ENCODE measurements at places on chromosomes 13 and 19. TPM values are rescaled to one million over a fixed set of nuclear protein-coding genes. Genes with fewer than 3 reads are reported as not detected.

ZNF888 gene
- 6.0 TPM for total RNA-seq

DNA sequence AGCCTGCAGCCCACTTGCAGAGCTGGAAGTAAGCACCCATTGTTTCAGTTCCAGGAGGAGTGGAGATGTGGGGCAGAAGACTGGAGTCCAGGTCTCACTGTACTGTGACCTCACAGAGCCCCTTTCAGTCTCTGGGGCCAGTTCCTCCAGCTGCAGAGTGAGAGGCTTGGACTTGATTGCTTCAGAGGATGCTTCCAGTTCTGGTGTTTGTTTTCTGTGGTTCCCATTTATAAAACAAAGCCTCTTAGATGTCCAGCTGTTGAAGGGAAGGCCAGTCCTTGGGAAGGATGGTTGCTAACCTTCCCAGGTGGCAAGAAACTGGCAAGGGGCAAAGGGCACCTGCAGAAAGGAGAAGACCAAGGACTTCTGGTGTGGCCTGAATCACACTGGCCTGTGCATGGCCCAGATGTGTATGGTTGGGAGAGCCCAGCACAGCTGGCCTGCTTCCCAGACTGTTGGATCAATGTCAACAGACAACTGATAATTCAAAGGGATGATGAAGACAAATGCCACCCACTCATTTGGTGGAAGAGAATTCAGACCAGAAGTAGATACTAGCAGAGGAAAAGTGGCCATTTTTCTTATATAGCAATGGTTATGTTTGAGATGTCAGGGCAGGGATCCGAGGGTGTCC lies 218.5 kb downstream of the ZNF536 start:
- H3K4me1 ChIP-seq = peaks cover 6% of the 10 kb centered on the region
- no peaks in the 10 kb centered on the region for H3K36me3 ChIP-seq
- no peak overlapping the region for H3K27ac ChIP-seq
- H3K4me3 ChIP-seq = no peak overlapping the region

DNA sequence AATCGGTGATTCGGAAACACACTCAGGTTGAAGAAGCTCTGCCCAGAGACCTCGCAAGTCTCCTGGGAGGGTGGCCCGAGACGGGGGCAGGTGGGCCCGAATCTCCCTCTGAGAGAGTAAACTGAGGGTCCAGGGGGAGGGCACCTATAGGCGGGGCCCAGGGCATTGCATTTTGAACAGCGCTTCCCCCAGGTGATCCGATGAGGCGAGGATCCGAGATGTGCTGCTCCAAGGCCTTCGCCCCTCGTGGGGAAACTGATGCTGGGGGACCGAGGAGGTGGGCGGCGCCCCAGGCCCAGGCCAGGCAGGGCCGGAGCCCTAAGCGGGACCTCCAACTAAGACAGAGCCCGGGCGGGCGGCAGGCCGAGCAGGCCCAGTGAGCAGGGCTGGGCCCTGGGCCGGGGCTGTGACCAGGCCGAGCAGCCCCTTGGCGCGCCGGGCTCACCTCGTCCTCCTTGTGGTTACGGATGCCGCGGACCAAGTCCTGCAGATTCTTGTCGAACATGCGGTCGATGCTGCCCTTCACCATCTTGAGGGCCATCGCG lies 500 bp downstream of the AP3D1 start:
- no peaks in the 10 kb centered on the region for H3K27me3 ChIP-seq
- peak; percentile 55 for DNase-seq
- H3K36me3 ChIP-seq = no peaks in the 10 kb centered on the region
- peaks cover 25% of the 10 kb centered on the region for H3K4me1 ChIP-seq
- H3K4me3 ChIP-seq = peak overlapping the region; percentile 95

DNA sequence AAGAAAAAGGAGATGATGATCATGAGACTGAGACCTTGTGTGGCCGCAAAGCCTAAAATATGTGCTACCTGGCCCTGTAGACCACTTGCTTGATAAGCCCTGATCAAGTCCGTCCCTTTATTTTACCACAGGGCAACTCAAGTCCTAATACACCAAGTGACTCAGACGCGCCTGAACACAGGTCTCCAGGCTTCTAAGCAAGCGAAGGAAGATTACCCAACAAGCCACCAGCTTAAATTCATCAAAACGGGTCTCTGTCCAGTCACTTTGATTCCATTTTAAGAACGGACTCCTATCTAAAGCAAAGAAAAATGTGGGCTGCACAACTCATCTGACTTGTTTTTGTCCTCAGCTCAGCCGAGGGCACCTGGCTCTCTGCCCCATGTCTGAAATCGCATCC lies 26.8 kb downstream of the SLC7A1 start:
- no peak for DNase-seq
- H3K4me3 ChIP-seq = no peak overlapping the region
- H3K36me3 ChIP-seq = no peaks in the 10 kb centered on the region
- no peaks in the 10 kb centered on the region for H3K4me1 ChIP-seq
- no peaks in the 10 kb centered on the region for H3K27me3 ChIP-seq

All from Karpas-422 (cell line).